Central memory CD4-positive, alpha-beta T cell (primary cell): ENCODE measurements at places on chromosomes 5 and 9.

DNA sequence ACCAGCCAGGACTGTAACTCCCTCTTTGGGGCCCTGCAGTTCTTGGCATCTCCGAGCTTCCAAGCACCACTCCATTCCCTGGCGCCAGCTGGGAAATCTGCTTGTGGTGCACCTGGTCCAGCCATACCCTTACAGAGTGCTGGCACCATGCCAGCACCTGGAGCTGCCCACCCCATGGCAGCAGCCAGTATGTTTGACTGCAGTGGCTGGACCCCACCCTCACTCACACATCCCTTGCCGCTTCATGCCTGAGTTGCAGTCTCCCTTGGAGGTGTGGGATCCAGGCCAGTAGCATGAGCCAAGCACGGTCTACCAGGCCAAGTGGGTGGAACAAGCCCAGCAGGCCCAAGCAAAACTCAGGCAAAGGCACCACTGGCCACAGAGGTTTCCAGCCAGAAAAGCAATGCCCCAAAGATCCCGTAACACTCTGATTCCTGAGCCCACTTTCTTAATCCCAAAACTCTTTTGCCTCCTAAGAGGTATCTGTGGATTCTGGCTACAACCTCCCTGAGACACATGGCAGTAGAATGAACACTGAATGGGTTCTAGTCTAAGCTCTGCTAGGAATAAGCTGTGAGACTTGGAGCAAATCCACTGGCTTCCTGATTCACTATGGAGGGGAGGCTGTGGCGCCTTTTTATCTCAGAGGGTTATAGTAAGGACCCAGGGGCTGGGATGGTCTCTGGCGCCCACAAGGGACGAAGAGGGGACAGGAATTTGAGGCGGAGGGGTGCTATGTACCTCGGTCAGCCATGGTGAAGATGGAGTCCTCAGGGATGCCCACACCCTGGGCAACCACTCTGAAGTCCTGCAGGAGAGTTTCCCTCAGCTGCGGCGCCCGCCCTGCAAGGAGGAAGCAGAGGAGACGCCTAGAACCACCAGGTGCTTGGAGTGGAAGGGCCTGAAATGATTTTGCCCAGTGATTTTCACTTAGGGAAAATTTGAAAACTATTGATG, 5.6 kb downstream of the AMBP start:
- no peak for DNase-seq

DNA sequence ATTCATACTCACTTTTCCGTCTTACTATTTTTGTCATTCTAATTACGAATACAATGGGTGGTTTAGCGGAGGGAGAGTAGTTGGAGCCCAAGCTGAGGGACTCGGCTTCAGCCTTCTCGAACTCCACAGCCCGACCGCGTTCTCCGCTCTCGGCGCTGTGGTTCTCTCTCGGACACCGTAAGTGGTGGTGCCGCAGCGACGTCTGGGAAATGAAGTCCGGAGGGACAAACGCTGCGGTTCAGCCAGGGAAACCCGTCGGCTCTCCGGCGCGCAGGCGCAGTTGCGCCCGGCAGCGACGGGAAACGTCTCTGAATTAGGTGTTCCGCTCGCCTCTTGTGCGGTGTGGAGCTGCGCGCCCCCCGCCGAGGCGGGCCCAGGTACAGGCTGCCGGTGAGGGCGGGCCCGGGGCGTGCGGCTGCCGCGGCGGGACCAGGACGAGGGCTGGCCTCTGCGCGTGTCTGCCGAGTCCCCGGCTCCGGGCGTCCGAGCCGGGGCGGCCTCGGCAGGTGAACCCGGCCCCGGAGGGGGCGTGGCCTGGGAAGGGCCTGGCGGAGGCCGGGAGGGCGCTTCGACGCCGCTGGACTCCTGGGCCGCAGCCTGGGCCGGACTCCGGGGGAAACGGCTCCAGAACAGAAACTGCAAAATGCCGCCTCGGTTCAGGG, at the start of gene ZNF879:
Gene ZNF879 (plus strand): TSS at position 277 of the 662 bp plus-strand sequence. CDS start 1,201 bp downstream, outside the sequence.
- peak; percentile 93 for DNase-seq

- DNase-seq, result no peak
Measured at GRCh38 chr5:179345433-179346321, at the start of gene ADAMTS2. TSS of gene ADAMTS2 (minus strand) at chr5:179345461. CDS start at chr5:179345328, 133 bp downstream.

DNA sequence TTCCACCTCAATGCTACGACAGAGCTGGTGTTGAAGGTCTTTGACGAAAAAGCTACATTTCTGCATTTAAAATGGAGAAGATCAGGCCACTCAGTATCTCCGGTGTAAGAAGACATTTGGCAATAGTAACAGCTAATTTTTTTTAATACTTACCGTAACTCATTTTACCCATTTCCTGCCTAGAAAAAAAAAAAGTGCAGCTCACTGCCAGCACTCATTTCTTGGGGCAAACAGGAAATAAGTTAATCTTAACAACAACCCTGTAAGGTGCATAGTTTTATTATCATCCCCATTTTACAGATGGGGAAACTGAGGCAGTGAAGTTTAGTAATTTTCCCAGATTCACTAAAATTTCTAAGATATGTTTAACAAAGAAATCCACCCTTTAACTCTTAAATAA, 27.4 kb upstream of the KCNMB1 start:
- no peak for DNase-seq

GRCh38 chr5:165334201-165334600, 1828.8 kb downstream of the MAT2B start:
- DNase-seq, result no peak

DNA sequence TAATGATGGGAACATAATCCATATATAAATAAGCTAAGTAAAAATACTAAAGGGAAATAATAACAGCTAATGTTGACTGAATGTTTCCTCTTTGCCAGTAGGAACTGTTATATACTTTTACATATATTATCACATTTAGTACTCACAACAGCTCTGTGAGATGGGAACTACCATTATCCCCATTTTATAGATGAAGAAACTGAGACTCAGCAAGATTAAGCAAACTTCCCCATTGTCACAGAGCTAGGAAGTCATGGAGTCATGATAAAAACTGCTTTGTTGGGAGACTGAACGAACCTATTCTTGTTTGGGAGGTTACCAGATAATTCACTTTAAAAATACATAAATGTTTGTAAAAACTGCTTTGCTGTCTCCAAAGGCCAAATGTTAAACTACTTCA, 23.4 kb downstream of the WNT8A start:
- no peak for DNase-seq

DNA sequence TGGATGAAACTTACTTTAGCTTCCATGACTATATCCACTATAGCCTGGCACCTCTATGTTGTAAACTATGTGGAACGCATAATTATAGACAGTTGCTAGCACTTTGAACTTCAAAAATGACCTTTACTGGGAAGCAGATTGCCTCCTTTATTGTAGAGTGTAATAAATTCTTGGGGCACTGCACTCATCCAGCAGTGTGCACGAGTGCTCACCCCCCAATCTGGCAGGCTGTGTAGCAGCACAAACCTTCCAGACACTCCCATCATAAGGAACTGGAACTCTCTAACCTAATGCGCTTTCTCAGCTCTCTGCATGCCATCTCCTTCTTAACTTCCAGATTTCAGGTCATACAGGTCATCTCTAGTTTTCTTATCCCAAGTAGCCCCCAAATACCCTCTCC, 1.5 kb upstream of the PDE6A start:
- no peak for DNase-seq

GRCh38 chr9:16561121-16561520, 309.3 kb downstream of the BNC2 start:
- no peak for DNase-seq
